Activated CD8-positive, alpha-beta memory T cell treated with anti-CD3 and anti-CD28 coated beads for 1 hour (primary cell): ENCODE measurements at places on chromosomes 5 and 9.
A peak's percentile ranks its signal among the peaks of the same experiment; 100 is the strongest.

- no peak for DNase-seq
Measured at GRCh38 chr5:58649716-58650115, 66.8 kb downstream of the RAB3C start.

DNA sequence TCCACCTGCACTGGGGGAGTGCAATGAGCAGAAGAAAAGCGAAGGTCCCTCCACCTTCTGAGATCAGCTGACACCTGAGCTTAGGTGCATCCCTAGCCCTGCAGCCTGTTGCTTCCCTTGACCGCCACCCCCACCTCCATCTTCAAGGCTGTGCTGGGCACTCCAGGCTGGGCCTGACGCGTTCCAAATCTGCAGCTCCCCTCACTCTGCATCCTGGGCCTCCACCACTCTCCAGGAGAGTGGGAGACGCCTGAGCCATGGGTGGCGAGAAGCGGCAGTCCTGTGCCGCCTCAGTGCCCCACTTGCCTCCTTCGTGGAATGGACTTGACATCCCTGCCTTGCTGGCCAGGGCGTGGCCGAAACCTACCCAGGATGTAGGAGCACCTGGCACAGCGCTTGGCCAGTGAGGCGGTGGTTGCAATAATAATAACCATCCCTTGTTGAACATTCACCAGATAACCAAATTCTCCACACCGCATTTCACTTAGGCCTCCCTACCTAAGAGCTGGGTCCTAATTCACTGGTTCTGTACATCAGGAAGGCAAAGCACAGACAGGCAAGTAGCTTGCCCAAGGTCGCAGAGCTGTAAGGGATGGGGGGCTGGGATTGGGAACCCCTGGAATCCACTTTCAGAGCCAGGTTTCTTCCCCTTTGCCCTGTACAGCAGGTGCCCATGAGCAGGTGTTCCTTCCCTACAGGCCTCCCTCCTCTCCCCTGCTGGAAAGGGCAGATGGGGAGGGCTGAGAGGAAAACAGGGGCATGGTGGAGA is 11.7 kb downstream of the B4GALT7 start:
- no peak for DNase-seq

- DNase-seq: no peak
Measured at GRCh38 chr5:97044052-97044451, 98.4 kb downstream of the LIX1 start.

DNA sequence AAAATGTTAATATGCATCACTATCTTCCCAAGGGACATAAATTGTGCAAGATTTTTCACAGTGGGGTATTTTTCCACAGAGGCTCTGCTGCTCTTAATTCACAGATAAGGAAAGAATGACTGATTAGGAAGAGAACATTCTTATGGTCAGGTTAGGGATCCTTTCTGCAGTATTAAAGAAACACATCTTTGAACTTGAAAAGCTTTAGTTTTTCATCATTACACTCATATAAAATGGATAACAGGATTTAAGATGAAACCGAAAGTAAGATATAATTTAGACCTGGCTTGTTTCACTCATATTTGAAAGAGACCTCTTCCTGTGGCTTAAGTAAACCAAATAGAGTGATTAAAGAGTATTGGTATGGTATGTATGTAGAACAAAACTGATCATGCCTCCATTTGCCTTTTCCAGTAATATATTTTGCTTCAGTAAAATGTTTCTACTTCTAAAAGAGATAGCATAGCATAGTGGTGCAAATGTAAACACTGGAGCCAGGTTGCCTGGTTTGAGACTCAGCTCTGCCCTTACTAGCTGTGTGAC is 160.0 kb downstream of the PRR16 start:
- DNase-seq: no peak

GRCh38 chr5:10644192-10644591 is 80.3 kb downstream of the ANKRD33B start:
- no peak for DNase-seq

- no peak for DNase-seq
Measured at GRCh38 chr9:77632652-77633051, 15.5 kb downstream of the GNA14 start.

DNA sequence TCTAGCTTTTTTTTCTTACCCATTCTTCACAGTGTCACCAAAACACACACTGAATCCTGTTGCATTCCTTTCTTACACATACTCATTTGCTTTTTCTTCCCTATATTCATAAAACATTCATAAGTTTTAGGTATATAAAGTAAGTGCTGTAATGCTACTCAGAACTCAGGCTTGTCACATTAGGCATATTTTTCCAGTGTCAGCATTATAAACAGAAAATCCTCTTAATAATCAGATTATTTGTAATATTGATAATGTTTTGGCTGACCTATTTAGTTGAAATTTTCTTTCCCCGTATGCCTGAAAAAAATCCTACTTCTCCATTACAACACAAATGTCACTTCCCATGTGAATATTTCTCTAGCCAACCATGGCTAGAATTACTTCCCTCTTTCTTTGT is 743.0 kb upstream of the NUDT12 start:
- DNase-seq: no peak

DNA sequence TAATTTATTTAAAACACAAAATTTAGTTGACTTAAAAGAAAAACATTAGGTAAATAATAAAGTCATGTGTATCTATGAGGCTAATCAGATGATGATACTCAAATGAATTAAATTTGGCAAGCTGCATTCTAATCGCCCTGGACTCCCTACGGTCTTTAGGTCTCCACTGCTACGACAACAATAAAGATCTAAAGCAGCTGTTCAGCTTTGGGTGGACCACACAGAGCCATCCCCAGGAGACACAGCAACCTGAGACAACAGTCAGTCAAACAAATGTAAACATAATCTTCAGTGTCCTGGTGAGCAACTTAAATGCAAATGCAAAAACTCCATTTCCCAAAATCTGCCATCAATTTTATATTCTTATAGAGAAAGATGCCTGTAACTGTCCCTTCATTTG is 65.5 kb downstream of the MCTP1 start:
- no peak for DNase-seq

DNA sequence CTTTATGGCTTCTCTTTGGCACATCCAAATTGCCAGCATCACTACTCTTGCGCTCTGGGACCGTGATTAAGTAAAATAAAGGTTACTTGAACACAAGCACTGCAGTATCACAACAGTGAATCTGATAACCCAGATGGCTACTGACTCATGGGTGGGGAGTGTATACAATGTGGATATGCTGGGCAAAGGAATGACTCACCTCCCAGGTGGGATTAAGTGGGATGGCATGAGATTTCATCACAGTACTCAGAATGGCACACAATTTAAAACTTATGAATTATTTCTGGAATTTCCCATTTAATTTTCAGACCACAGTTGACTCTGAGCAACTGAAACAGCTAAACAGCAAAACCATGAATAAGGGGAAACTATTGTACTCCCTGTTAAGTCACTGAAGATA is 4.3 kb downstream of the GFM2 start:
- DNase-seq: no peak

GRCh38 chr9:134980516-134980915 is 62.8 kb upstream of the FCN1 start:
- no peak for DNase-seq

GRCh38 chr9:137240318-137240840 is 708 bp upstream of the TUBB4B start:
- DNase-seq: peak; percentile 21

GRCh38 chr5:14057289-14057688 is 85.9 kb upstream of the TRIO start:
- no peak for DNase-seq

DNA sequence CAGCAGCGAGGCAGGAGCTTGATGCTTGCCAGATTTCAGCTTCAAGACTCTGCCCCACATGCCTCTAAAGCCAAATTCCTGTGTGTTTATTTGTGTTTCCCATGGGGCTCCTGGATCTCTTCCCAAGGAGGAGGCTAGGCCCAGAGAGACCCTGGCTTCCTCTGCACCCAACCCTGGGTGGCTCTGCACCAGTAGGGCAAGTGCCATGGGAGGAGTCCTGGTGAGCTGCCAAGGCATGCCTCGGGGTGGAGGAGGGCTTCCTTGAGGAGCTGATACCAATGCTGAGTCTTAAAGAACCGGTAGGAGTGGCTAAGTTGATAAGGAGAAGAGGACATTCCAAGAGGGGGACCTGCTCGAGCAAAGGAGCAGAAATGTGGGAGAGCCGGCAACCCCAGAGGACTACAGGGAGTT is 6.8 kb upstream of the TIFAB start:
- DNase-seq: no peak

DNA sequence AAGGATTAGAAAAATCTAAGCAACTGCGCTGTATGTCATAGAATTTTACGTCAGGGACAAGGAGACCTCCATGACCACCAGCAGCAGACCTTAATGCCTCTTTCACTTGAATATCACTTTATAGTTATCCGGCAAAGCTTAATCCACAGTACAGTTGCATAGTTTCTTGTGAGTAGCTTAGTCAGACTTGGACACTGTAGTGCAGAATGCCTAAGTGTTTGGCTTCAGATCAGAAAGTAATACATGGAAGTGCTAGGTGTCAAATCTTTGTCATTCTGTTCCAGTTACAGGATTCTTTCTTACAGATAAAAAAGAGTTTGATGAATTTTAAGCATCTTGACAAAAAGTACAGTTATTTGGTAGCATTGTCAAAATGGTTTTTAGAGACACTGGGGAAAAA is 239.9 kb upstream of the PAPPA start:
- DNase-seq: no peak

DNA sequence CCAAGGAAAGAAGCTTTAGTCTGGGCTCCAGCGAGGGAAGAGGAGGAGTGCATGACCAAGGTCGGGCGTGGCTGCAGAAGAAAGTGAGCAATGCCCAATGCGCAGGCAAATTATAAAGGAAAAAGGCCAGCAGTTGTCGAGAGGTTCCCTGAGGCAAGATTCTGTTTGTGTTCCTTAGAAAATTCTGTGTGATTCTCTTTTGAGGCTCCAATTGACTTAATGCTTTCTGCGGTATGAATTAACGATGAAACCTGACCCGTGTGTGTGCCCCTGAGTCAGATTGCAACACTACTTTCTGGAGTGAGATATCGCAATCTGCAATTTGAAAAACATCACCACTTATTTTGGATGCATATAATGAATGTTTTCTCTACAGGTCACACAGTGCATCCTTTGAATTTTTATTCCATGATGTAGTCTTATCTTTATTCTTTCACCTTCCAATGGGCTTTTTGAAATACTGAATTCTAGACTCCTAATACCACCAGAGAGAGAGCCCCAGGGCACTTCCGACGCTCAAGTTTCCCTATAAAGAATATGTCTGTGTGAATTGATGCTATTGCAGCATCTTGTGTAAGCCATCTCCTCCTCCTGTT is 117.9 kb upstream of the IL6ST start:
- no peak for DNase-seq

GRCh38 chr5:140480310-140481014 is 67.0 kb upstream of the EIF4EBP3 start:
- no peak for DNase-seq

- no peak for DNase-seq
Measured at GRCh38 chr9:97518909-97519307, 17.4 kb downstream of the TMOD1 start.

GRCh38 chr5:139065306-139065705 is 132.9 kb downstream of the SIL1 start:
- DNase-seq: no peak

DNA sequence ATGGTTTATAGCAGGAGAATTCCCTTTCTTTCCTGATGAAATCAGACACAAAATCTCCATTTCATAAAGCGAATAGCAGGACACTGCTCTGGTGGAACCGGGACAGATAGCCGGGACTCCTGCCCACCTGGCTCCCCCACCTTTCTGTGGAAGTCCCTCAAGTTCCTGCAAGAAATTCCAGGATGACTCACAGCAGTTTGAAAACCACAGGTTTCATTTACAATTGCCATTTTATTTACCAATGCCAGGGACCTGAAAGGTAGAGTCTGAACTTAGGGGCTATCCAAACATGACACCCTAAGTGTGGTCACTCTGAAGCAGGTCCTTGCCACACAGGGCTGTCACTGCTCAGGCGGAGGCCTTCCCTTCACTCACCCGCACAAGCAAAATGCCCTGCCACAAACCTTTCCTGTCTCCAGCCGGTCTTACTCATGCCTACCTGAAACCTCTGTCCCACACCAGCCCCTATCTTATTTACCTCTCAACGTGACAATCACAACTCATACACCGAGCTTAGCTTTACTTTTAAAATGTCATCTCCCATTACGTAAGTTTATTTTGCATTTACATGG is 63.3 kb upstream of the TAF1L start:
- no peak for DNase-seq
